ENCODE measurements at places on chromosomes 7 and 10.

GRCh38 chr7:151446412-151446811 lies 6.5 kb upstream of the CRYGN start:
- DNase-seq: no peak

DNA sequence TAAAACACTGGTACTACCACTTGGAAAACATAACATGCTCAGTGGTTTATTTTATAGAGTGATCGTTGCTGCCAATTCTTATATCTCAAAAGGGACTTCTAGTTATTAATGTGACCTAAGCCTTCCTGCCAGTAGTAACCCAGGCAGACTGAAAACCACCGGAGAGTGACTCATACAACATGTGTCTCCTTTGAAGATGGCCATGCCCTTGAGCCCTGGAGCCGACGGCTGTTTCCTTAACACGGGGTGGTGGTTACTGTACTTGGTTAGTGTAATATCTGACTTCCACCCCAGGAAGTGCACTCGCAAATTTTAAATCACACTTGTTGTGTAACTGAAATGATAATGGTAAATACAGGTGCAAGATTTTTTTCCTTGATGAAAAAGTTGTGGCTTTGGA lies 30.5 kb downstream of the JAKMIP3 start:
- no peak for DNase-seq

DNA sequence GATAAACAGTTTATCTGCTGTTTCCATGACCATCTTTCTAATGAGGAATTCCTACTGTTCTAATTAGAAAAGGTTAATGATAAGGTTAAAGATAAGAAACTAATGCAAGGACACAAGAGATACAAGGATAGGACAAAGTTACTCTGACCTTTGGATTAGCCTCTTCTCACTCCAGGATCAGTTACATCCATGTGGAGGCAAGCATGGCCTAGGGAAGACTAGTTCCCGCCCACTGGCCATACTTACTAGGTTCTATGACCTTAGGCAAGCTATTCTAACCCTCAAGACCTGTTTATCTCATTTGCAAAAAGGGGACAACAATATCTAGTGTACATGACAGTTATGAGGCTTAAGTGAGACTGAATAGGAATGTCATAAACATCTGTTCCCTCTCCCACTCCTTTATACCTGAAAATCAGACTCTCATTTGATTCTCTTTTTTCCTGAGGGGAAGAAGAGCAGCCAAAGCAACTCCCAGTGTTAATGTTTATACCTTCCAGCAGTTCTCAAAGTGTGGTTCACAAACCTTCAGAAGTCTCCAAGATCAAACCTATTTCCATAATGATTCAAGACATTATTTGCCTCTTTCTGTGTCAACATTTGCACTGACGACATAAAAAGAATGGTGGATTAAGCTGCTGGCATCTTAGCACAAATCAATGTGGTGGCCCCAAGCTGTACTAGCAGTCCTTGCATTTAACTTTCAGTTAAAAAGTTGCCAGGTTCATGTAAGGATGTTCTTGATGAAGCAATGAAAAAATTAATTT lies 72.0 kb downstream of the SRPK2 start:
- no peak for DNase-seq

DNA sequence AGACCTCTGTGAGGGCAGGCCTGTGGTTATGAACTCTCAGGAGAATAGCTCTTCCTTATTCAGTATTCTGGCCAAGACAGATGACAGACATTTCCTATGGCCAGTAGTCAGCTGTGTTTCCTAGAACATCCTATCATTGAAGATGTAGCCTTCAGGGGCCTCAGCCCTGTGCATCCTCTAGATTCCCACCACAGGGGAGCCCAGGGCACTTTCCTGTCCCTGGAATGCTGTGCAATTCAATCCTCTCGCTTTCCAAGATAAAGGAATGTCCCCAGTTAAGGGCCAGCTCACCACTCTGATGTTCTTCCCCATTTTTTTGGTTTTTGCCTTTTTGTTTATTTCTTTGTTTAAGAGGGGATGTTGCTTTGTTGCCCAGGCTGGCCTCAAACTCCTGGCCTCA lies 578.8 kb upstream of the C7orf33 start:
- no peak for DNase-seq

GRCh38 chr10:17430647-17431355 lies 23.6 kb downstream of the ST8SIA6 start:
- no peak for DNase-seq

- DNase-seq: no peak
Measured at GRCh38 chr7:45617166-45617565, 43.0 kb downstream of the ADCY1 start.

Measured in stimulated activated CD8-positive, alpha-beta memory T cell treated with anti-CD3 and anti-CD28 coated beads, Interleukin-2, amount 100 ng/mL, for 1 hour (primary cell).